ENCODE measurements at places on chromosomes 12 and 14. TPM values are rescaled to one million over a fixed set of nuclear protein-coding genes. Genes with fewer than 3 reads are reported as not detected.

VRTN gene
- polyA plus RNA-seq = not detected

LIN7A gene
- polyA plus RNA-seq = 6.9 TPM

CLBA1 gene
- 11.3 TPM for polyA plus RNA-seq

RNASE4 gene
- 43.9 TPM for polyA plus RNA-seq

SLC38A6 gene
- 39.0 TPM for polyA plus RNA-seq

CLEC12A gene
- not detected for polyA plus RNA-seq

MMP17 gene
- 3.2 TPM for polyA plus RNA-seq

RARG gene
- 30.4 TPM for polyA plus RNA-seq

KRT80 gene
- polyA plus RNA-seq = 1.0 TPM

DNA sequence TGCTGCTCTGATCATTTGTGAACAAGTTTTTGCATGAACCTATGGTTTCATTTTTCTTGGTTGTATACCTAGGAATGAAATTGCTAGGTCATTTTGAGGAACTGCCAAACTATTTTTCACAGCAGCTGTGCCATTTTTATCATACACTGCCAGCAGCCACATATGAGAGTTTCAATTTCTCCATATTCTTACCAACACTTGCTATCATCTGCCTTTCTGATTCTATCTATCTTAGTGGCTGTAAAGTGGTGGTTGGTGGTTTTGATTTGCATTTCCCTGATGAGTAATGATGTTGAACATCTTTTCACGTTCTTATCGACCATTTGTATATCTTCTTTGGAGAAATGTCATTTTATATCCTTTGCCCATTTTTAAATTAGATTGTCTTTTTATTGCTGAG is 146.1 kb downstream of the C12orf75 start:
- no peak overlapping the region for H3K4me3 ChIP-seq
- H3K36me3 ChIP-seq = no peaks in the 10 kb centered on the region
- no peak for DNase-seq
- H3K4me1 ChIP-seq = no peaks in the 10 kb centered on the region

DNA sequence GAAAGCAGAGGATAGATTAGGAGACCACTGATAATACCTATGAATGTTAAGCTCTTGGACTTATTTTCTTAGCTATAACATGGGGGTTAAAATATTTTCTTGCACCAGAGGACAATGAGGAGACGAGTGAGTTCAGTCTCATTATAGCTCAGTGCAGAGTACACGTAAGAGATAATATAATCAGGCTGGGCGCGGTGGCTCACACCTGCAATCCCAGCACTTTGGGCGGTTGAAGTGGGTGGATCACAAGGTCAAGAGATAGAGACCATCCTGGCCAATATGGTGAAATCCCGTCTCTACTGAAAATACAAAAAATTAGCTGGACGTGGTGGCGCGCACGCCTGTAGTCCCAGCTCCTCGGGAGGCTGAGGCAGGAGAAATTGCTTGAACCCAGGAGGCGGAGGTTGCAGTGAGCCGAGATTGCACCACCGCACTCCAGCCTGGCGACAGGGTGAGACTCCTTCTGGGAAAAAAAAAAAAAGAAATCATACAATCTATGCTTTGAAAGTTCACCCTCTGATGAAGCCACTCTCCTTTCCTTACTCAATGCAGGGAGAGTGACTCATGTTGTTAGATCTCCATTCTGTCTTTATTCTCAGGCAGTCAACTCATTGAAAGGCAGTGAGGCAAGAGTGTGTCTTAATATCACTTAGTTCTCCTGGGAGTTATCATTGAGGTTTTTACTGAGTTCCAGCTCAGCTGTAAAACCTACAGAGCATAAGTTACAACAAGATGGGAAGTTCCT is 134.2 kb downstream of the SYNE2 start:
- H3K4me3 ChIP-seq = no peak overlapping the region
- H3K27me3 ChIP-seq = no peaks in the 10 kb centered on the region
- H3K27ac ChIP-seq = no peak overlapping the region
- H3K36me3 ChIP-seq = no peaks in the 10 kb centered on the region
- H3K4me1 ChIP-seq = no peaks in the 10 kb centered on the region

- H3K27me3 ChIP-seq = no peaks in the 10 kb centered on the region
- H3K4me3 ChIP-seq = no peak overlapping the region
- no peaks in the 10 kb centered on the region for H3K36me3 ChIP-seq
- H3K27ac ChIP-seq = no peak overlapping the region
These were observed 201.0 kb upstream of the GZMB start for GRCh38 chr14:24834956-24835355.

- H3K36me3 ChIP-seq = no peaks in the 10 kb centered on the region
- H3K27me3 ChIP-seq = no peaks in the 10 kb centered on the region
- H3K4me1 ChIP-seq = no peaks in the 10 kb centered on the region
- H3K4me3 ChIP-seq = no peak overlapping the region
- DNase-seq = peak; percentile 28
These were observed 50.0 kb upstream of the PRICKLE1 start for GRCh38 chr12:42639556-42639955.

DNA sequence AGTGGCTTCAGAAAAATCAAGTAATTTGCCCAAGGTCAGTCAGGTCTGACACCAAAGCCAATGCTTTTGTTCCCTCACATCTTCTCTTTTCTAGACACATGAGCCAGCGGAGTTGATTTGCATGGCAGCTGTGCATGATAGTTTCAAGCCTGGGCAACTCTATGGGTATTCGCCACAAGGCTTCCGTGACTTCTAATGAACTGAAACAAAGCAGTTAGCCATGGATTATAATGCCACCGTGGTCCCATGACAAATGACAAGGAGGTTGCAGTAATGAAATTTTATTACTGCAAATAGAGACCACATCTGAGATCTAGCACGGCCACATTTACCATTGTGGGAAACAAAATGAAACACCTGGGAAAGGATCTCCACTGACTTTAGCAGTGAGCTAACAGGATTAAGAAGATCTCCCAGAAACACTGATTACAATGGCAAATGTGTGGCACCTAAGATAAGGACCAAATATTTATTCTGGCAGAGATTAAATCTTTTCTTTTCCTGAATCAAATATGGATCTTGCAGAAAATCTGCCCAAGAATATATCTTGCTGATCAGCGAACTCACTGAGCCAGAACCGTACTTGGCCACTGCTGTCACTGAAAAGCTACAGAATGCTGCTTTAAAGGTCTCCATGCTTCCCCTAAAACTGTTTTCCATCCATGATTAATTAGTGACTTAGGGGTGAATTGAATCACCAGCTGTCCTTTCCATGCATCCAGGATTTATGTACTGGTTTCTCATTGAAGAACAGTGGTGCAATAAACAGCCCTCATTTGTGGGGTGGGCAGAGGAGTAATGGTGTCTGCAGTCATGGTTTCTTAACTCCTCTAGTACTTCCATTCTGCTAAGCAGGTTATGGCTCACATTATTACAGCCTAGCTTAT is 551.0 kb downstream of the DIO2 start:
- no peaks in the 10 kb centered on the region for H3K36me3 ChIP-seq
- H3K4me1 ChIP-seq = no peaks in the 10 kb centered on the region
- no peak overlapping the region for H3K4me3 ChIP-seq
- H3K27me3 ChIP-seq = no peaks in the 10 kb centered on the region

DNA sequence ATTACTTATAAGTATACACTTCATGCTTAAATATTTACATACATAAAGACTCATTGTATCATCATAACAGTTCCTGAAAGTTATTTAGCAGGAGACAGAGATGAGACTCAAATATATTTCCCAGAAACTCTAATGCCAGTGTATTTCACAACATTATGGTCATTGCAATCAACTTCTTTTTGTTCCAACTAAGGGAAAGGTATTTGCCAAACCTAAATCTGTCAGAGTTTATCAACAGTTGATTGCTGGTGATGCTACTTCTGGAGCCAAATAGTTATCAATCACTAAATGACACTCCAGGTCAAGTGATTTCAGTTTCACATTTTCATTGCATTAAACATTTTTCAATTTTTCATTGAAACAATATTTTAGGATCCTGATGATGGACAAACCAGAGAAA is 72.1 kb upstream of the AVPR1A start:
- no peaks in the 10 kb centered on the region for H3K4me1 ChIP-seq
- H3K36me3 ChIP-seq = no peaks in the 10 kb centered on the region
- no peak overlapping the region for H3K27ac ChIP-seq
- DNase-seq = no peak
- H3K4me3 ChIP-seq = no peak overlapping the region

DNA sequence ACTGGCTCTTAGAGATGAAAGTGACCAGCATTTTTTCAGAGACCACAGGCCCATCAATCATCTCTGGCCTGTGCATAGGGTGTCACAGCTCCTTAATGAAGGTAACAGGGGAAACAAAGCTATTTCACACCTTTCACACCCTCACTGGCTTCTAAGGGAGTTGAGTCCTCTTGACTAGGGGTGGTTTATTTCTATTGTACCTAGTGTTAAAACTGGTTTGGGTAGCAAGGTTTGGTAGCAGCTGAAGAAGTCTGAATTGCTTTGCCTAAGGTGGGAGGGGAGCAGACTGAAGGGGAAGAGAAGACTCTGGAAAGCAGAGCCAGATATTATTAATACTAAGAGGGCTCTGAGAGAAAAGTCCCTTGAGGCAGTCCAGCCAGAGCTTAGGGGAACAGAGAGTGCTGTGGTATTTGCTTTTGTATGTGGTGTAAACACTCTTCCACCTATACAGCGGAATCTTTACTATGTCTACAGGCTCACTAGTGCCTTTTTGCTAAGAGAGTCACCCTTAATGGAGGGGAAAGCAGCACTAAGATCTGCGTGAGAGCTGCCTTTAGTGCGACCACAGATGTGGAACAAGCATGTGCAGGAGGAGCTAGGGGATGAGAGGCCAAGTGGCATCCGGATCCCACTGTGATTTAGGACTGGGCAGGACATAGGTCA is 95.8 kb downstream of the STXBP6 start:
- no peak overlapping the region for H3K27ac ChIP-seq
- H3K4me3 ChIP-seq = no peak overlapping the region
- H3K36me3 ChIP-seq = no peaks in the 10 kb centered on the region
- DNase-seq = no peak

- no peak for DNase-seq
- no peaks in the 10 kb centered on the region for H3K27me3 ChIP-seq
- no peaks in the 10 kb centered on the region for H3K4me1 ChIP-seq
These were observed 596.3 kb upstream of the MGAT4C start for GRCh38 chr12:86852451-86852850.

- H3K27me3 ChIP-seq = no peaks in the 10 kb centered on the region
- no peak overlapping the region for H3K4me3 ChIP-seq
- peaks cover 43% of the 10 kb centered on the region for H3K4me1 ChIP-seq
- peak; percentile 31 for DNase-seq
These were observed 120.2 kb downstream of the SAMD4A start for GRCh38 chr14:54686871-54687749.

DNA sequence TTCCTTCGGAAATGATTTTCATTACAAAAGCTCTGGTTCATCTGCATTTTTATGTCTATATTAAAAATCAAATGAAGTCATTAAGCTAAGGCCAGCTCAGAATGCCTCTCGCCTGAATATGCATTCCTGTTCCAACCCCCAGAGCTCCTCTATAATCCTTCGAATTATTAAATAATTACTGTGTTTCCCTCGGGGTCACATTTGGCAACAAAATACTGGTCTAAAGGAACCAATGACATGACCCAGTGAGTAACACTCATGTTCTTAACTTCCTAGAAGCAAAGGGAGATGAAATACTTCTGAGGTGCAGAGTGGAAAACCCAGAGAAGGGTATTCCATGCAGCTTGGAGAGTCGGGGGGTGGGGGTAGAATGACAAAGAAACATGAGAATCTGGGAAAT is 68.3 kb downstream of the FOXN3 start:
- H3K27ac ChIP-seq = no peak overlapping the region
- peaks cover 2% of the 10 kb centered on the region for H3K4me1 ChIP-seq
- no peaks in the 10 kb centered on the region for H3K36me3 ChIP-seq
- no peak overlapping the region for H3K4me3 ChIP-seq

- no peaks in the 10 kb centered on the region for H3K4me1 ChIP-seq
- H3K36me3 ChIP-seq = no peaks in the 10 kb centered on the region
These were observed 2.7 kb downstream of the PLEKHD1 start for GRCh38 chr14:69487226-69487625.
